B cell (primary cell): ENCODE measurements at places on chromosomes 4 and X.
A peak's percentile ranks its signal among the peaks of the same experiment; 100 is the strongest.

- DNase-seq, result no peak
Measured at GRCh38 chr4:112895811-112896608, 153.4 kb upstream of the ANK2 start.

- DNase-seq, result no peak
Measured at GRCh38 chrX:65300104-65300809, 234.3 kb downstream of the LAS1L start.

GRCh38 chrX:21781525-21781924 lies 23.6 kb upstream of the SMPX start:
- no peak for DNase-seq

GRCh38 chr4:7649741-7650531 lies 215.2 kb upstream of the PSAPL1 start:
- peak; percentile 13 for DNase-seq

- no peak for DNase-seq
Measured at GRCh38 chrX:68304602-68305001, 128.7 kb downstream of the OPHN1 start.

DNA sequence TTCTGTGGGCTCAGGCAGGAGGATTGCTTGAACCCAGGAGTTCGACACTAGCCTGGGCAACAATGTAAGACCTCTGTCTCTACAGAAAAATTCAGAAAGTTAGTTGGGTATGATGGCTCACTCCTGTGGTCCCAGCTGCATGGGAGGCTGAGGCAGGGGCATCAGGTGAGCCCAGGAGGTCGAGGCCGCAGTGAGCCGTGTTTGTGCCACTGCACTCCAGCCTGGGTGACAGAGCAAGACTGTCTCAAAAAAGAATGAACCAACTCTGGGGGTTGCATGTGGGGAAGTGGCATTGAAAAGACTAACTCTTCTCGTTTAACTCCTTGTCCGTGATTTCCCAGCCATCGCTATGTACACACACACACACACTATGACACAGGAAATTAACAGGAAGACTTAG lies 26.9 kb downstream of the ENOPH1 start:
- no peak for DNase-seq
